ENCODE measurements at places on chromosomes 3 and 15. TPM values are rescaled to one million over a fixed set of nuclear protein-coding genes. Genes with fewer than 3 reads are reported as not detected.

Gene RHCG
- total RNA-seq, result 0.13 TPM

Gene SPESP1
- 2.4 TPM for total RNA-seq

Gene STX19
- 0.06 TPM for total RNA-seq

Gene GOLGA8J
- total RNA-seq, result 0.13 TPM

Gene ADGRG7
- 52.7 TPM for total RNA-seq

Gene TLR9
- total RNA-seq, result under 0.01 TPM

Gene TPRG1
- 0.40 TPM for total RNA-seq

Gene P2RY1
- total RNA-seq, result 1.2 TPM

Gene PLSCR5
- total RNA-seq, result not detected

Gene ATP6V1A
- 127 TPM for total RNA-seq

Gene EFCC1
- total RNA-seq, result under 0.01 TPM

Gene ST3GAL6
- total RNA-seq, result 4.9 TPM

Gene DUOX1
- total RNA-seq, result not detected

Gene ZNF35
- 10.4 TPM for total RNA-seq

Gene STAB1
- 6.5 TPM for total RNA-seq

Gene RMDN3
- total RNA-seq, result 16.0 TPM

Gene SLCO2A1
- not detected for total RNA-seq

Gene SLC2A2
- total RNA-seq, result not detected

Gene UTS2B
- 0.66 TPM for total RNA-seq

Gene CD86
- not detected for total RNA-seq

Gene CHRD
- total RNA-seq, result 2.4 TPM

Gene RASGRP1
- 0.12 TPM for total RNA-seq

Gene CYP8B1
- total RNA-seq, result not detected

Gene SLC9C1
- total RNA-seq, result 0.13 TPM

Gene TMEM212
- not detected for total RNA-seq

Gene GOLGA8N
- 10.3 TPM for total RNA-seq

Gene ZPLD1
- 0.26 TPM for total RNA-seq

Gene FOXL2
- not detected for total RNA-seq
